ENCODE measurements at places on chromosomes 16 and 17.

GRCh38 chr16:88404769-88405168, 22.0 kb downstream of the ZNF469 start:
- DNase-seq, result no peak

DNA sequence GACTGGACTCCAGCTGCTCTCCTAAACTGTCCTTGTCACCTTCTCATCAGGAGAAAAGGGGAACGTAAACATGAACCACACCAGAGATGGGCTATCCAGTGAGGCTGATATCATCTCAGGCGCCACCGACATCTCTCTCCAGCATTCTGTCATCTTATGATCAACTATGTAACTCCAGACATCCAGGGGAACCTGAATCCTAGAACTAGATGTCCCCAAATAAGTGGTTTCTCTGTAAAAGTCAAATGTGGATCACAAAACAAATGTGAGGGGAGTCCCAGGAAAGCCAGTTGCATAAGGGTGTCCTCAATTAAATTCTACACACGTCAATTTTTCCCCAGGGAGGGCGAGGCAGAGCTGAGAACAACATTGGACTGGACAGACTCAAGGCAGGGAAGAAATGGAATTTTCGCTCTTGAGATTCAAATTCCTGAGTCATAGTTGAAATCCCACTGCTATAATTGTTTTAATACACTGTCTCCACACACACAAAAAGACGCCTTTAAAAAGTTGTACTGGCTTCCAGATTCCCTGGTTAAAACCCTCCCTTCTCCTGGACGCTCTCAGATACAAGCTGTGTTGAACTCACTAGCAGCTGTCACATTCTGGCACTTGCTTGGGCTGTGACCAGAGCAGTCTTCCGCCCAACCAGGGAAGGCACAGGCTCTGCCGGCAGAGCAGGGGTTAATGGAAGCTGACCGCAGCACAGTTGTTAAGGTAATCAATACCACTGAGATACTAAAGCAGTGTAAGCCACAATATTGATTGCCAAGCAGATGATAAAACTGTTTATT, 62.6 kb downstream of the ZFHX3 start:
- no peak for DNase-seq

GRCh38 chr17:14152721-14153120, 83.4 kb downstream of the COX10 start:
- DNase-seq, result no peak

DNA sequence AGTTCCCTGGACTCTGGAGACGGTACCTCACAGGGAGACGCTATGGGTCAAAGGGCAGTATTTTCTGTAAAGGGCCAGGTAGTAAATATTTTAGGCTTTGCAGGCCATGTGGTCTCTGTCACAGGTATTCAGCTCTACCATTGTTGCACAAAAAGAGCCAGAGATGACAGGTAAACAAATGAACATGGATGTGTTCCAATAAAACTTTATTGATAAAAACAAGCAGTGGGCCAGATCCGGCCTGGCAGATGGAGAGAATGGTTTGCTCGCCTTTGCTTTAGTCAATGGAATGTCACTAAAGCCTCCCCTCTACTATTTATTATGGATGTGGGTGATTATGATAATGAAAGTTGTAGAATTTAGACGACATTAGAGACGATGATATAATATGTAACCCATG, 8.9 kb upstream of the SLC5A11 start:
- no peak for DNase-seq
